ENCODE measurements at places on chromosomes 1 and 21. TPM values are rescaled to one million over a fixed set of nuclear protein-coding genes. Genes with fewer than 3 reads are reported as not detected.

The C1orf141 gene
- not detected for total RNA-seq

DNA sequence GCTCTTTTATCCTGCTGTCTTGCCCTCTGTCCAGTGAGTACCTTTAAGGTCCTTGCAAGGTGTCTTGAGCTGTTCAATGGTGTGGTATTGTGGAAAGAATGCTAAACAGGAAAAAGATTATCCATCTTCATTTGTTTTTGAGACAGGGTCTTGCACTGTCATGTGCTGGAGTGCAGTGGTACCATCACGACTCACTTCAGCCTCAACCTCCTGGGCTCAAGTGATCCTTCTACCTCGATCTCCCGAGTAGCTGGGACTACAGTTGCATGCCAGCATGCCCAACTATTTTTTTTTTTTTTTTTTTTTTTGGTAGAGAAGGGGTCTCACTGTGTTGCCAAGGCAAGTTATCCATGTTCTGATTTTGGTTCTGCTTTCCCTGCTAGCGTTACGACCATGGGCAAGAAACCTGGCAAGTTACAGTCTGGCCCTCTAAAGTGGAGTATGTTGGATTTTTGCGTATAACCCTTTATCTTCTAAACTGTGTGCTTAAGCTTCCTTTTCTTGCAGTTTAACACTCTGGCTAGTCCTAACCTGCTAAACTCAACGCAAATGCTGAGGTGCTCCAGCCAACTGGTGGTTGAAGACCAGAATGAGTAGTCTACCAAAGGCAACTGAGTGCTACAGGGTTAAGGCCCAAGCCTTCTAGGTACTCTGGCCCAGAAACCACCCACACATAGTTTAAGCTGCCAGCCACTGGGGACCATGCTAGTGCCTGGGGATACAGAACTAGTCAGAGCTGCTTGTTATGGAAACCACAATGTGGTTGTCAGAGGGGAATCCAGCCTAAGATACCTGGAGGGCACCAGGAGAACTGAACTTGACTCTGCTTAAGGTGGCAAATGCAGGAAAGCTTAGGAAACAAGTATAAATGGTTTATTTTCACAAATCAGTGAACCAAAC, 7.9 kb downstream of the RPL11 start:
- DNase-seq, result no peak

DNA sequence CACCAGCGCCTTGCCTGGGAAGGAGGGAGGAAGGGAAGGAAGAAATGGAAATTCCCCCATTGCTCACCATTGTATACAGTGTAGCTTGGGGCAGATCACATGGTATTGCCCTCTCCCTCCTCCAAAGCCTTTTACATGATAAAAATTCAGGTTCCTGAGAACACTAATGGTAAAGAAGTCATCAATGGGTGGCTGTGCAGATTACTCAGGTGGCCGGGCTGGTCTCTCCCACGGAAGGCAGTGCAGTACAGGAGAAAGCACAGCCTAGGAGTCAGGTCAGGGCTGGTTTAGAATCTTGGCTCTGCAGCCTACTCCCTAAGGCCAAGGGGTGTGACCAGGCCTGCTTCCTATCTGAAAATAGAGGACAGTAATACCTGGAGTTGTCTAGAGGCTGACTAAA, 107.9 kb downstream of the SUSD4 start:
- no peak for DNase-seq

GRCh38 chr1:180360333-180361075, 130.4 kb downstream of the LHX4 start:
- DNase-seq, result no peak

The IQGAP3 gene
- total RNA-seq, result 16.1 TPM

DNA sequence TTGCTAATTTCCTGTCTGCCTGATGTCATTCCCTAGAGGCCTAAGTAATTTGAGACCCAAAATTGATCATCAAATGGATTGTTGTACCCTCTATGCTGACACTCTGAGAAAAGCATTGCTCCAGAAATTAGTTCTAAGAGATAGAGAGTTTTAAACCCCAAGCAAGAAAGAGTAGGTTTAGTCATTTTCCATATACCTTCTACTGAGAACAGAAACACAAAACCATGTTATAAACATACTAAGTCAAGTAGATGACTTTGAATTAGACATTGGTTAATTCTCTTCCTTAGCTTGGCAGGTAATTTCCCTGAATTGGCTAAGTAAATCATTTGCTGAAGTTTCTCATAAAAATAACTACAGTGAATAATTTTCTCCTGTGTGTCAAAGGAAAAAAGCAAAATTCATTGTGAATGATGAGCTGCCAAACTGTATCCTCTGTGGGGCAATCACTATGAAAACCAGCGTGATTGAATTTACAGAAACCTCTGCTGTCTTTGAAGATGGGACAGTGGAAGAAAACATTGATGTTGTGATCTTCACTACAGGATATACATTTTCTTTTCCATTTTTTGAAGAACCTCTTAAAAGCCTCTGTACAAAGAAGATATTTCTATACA, 20.1 kb downstream of the FMO4 start:
- DNase-seq, result no peak

GRCh38 chr1:202276081-202276715, 65.5 kb downstream of the UBE2T start:
- no peak for DNase-seq

DNA sequence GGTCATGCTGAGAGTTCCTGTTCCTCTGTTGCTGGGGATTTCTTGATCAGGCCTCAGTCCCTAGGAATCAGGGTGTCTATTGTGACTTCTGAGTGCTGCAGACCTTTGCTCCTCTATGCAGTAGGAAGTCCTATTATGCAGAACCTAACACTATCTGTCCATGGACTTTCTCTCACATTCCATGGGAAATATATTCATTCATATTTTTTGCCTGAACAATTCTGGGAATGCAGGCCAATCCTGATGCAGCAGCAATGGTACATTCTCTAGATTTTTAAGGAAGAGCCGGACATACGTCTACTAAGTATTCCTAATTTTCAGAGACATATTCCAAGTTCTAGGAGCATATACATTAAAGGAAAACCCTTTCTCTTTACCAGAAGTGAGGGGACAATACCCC, 61.1 kb upstream of the C1orf87 start:
- DNase-seq, result no peak

DNA sequence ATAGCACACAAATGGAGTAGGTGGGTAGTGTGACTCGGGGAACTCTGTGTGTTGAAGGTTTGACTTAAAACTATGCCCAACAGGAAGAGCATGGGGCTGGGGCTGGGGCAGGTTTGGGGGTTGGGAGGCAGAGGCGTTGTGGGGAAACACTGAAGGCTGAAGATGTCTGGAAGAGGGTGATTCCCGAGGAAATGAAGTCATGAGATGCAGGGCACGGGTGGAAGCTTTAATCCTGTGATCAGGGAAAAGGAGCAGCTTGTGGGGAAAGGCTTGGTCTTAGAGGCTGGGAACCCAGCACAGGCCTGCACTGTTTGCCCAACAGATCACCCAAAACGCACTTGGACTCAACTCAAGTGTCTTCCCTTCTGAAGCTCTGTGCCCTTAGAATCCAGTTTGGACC, 26.6 kb upstream of the CTBS start:
- DNase-seq, result no peak

The TINAGL1 gene
- not detected for total RNA-seq

The PPM1J gene
- 0.59 TPM for total RNA-seq

DNA sequence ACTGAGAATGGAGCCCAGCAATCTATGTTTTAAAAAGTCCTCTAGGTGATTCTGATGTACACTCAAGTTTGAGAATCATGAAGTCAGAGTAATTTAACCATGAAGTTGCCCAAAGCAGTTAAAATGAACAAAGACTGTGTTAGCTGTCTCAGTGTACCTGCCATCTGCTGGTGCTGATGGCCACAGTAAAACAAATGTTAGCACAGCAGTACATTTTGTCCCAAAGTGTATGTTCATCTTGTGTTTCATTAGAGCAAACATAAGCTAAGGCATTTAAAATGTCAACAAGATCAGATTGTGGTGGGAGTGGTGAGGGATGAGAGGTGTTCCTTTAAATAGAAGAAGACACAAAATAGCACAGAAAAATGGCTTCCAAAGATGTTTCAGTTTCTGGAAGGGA, 31.1 kb downstream of the FYB2 start:
- no peak for DNase-seq

DNA sequence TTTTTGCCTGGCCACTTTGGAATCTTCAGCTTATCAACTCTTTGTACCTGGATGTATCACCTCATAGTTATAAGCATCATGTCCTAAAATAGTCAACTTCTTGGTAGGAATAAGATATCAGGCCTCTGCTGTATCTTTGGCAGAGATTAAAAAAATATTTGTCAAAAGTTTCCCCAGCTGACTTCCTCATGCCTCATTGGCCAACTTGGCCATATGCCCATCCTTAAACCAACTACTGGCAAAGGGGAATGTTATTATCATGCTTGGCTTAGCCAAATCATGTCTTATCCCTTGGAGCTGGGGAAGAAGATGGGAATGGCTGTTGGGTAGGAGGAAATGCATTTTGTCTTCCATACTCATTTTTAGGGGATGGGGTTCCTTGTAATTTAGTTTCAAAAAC, 23.4 kb downstream of the NFASC start:
- DNase-seq, result no peak

DNA sequence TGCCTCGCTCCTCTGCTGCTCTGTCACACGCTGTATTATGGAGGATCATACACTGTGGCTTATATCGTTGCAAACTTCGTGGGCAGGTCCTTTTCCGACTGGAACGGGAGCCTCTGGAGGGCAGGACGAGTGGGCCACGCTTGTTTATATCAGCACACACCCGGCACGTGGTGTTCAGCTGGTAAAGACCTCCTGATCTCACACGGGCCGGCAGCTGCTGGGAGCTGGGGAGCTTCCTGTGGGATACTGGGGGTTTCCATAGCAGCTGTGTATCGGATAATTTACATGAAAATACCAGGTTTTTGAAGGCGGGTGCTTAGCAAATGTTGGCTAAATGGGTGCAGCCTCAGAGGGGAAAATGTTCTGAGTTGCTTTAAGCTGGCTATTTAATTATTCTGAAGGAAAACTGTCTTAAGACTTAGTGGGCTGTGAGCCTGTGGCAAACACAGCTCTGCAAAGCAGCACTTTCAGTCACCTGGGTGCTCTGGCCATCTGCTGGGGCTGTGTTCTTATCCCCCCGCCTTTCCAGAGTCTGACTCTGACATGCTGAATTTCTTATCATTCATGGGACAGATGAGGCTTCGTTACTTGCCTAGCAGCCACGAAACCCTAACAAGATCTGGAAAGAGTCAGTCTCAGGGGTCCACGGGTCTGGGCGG, 103.6 kb upstream of the GCLM start:
- no peak for DNase-seq

The VHLL gene
- total RNA-seq, result not detected

DNA sequence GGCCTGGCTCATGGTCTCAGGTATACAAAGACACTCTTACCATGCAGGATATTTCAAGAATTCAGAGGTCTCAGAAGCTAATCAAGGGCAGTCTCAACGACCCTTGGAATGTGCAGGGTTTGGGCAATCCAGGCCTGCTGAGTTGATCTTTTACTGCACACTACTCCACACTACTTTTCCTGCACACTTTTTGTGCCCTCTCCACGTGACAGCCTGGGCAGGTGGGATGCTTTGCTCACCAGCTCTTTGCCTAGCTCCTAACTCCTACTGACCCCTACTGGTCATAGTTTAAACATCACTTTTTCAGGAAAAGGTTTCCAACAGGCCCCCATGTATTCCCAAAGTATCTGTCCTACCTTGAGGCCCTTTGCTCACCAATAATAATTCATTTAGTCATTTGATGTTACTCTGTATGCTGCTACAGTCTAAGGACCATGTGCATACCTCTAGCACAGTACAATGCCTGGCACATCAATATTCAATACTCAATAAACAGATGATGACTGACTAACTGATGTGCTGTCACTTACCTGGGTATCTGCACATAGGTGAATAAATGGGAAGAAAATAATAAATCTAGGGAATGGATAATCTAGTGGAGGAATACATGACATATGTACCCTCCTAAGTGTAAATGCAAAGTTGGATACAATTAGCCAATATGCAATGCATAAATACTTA, 9.6 kb downstream of the DUSP23 start:
- no peak for DNase-seq

The FBLIM1 gene
- not detected for total RNA-seq

DNA sequence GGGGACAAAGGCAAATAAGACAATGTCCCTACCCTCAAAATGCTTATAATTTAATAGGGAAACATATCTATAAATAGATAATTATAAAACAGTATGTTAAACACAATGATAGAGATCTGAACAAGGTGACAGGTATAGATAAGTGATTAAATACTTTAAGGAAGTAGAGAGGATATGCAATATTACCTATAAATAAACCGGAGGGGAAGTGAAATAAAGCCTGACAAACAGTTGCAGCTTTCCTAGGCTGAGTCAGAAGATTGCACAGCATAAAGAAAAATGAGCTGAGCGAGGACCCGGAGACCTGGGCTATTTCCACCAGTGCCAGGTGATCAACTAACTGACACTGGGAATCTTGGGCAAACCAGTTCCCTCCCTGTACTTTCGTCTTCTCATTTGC, 11.5 kb upstream of the PSRC1 start:
- no peak for DNase-seq

DNA sequence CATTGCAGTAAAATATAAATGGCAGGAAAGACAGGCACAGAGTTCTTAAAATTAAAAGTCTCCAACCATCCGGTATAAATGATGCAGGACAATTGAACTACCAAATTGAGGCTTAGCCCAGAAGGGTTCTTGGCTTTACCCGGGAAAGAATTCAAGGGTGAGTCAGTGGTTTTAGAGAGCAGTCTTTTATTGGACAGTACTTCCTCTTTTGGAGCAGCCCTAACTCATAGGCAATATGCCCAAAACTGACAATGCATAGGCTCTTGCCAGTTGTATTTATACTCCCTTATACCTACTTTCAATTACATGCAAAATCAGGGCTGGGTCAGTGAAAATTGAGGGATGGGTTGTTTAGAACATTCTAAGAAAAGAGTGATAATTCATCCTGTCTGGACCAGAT, 1628.9 kb upstream of the PRMT6 start:
- DNase-seq, result no peak

- no peak for DNase-seq
Measured at GRCh38 chr1:225597926-225598575, 54.9 kb downstream of the ENAH start.

DNA sequence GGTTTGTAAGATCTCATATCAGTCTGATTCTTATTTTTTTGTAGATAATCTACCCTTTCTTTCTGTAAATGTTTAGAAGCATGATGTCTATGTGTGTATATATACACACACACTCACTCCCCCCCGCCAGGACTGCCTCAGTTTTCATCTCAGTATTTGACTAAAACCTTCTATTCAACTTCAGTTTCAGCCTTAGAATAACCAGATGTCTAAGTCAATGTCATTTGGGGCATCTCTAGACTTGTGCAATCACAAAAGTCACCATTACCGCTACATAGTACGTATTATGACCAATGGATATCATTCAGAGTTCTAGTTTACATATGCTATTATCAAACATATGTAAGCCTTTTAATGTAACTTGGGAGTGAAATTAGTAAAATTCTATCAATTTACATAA, 53.3 kb upstream of the BOLA1 start:
- DNase-seq, result no peak
